ENCODE measurements at places on chromosomes 6 and 20.

GRCh38 chr6:104711371-104711770, 148.3 kb downstream of the HACE1 start:
- no peak for DNase-seq

GRCh38 chr6:157226761-157227160, 96.6 kb downstream of the TMEM242 start:
- peak; percentile 42 for DNase-seq

DNA sequence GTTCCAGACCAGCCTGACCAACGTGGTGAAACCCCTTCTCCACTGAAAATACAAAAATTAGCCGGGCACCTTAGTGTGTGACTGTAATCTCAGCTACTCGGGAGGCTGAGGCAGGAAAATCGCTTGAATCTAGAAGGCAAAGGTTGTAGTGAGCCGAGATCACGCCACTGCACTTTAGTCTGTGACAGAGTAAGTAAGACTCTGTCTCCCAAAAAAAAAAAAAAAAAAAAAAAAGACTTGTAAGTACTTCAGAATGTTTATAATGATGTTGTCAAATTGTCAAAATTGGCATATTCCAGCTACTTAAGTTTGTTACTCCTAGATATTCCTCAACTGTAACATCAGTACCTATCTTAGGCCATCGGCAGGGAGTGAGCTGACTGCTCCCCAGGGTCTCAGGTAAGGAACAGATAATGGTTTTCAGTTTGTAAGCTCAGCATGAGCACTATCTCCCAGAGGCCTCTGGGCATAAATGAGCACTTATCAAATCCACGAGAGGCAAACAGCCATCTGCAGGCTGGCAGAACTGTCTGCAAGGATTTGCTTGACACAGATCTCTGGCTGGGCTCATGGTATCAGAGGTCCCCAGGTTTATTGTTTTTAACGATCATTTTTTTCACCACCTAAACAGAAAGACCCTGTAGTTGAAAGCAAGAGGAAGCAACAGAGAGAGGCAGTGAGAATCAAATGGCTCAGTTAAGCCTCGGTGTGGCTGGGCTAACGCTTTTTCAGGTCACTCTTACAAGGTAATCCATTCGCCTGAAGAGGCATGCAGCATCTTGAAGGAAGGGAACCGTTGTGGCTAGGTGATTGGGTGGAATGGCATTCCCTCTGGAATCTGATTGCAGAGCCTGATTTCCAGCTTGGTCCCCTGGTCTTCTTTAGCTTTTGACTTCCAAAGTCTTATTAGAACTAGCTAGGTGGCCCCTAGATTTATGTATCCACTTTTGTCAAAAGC, 115.9 kb downstream of the LY86 start:
- DNase-seq = no peak

- DNase-seq = peak; percentile 50
These were observed 81.7 kb downstream of the COL9A1 start for GRCh38 chr6:70221025-70221714.

- no peak for DNase-seq
These were observed 85.5 kb downstream of the ARID1B start for GRCh38 chr6:156862711-156863110.
